RPMI8226 (cell line): ENCODE measurements at places on chromosomes 6 and 20.
A peak's percentile ranks its signal among the peaks of the same experiment; 100 is the strongest.

DNA sequence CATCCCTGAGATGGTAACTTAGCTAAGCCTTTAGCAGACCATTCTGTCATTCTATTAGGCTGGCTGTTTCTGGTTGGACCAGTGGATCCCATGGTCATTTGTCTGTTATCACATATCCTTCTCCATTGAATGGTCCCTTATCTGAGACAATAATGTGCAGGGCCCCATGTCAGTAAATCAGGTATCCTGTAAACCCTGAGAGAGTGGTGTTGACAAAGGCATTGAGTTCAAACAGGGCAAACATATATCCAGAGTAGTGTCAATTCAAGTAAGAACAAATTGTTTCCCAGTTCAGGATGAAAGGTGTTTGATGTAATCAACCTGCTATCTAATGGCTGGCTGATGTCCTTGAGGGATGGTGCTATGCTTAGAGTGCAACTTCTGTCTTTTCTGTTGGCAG, 126.2 kb downstream of the LINC00237 start:
- DNase-seq = no peak

GRCh38 chr20:47300071-47300470, 56.4 kb downstream of the ZMYND8 start:
- DNase-seq = no peak

DNA sequence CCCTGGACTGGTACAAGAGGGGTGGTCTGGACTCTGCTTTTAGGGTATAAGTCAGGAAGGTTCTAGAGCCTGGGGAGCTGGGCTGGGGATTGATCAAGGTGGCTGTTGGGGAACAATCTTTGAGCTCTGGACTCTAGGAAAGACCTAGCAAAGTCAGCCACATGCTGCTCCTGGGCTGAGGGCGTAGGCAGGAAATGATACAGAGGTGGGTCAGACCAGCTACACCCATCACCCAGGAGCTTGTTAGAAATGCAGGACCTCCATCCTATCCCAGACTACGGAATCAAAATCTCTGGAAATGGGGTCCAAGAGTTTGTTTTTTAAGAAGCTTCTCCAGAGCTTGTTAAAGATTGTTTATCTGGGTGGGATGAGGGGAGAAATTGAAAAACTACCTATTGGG, 9.4 kb downstream of the ADTRP start:
- DNase-seq = no peak

- no peak for DNase-seq
These were observed at the start of gene OXT for GRCh38 chr20:3071610-3072529. OXT (plus strand) TSS chr20:3071620; CDS start chr20:3071656, 36 bp downstream.

- DNase-seq = no peak
These were observed 157.9 kb downstream of the SYNDIG1 start for GRCh38 chr20:24627291-24627690.

DNA sequence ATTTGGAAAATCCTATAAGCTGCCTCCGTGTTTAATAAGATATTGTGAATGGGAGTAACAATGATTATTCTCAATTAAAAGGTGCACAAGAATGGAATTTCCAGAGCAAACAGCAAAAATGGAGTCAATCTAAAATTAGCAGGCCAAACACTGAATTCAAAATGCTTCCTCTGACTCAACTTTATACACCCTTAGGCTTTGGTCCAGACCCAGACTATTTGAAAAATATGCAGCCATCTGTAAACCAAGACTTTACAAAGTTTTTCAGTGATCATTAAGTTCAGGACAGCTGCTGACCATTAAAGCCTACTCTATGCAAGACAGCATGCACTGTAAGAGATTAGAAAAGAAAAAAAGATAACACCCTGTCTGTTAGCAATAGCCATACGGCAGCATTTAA, 39.4 kb upstream of the CCN6 start:
- no peak for DNase-seq

DNA sequence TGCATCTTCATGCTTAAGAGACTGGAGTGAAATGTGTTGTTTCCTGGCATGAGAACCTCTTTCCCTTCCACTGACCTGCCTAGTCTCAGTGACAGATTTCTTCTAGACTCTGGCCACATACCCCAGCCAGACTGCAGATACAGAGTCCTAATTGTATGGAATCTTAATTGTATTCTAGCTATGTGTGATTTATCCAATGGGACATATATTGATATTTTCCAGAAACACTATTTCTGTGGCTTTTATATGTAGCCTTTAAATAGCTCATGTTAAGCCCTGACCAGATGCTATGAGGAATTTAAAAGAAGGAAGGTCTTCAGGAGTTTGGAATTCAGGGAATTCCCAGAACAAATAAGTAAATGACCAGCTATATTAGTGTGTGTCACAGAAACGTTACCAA, 99.0 kb downstream of the FIG4 start:
- no peak for DNase-seq

DNA sequence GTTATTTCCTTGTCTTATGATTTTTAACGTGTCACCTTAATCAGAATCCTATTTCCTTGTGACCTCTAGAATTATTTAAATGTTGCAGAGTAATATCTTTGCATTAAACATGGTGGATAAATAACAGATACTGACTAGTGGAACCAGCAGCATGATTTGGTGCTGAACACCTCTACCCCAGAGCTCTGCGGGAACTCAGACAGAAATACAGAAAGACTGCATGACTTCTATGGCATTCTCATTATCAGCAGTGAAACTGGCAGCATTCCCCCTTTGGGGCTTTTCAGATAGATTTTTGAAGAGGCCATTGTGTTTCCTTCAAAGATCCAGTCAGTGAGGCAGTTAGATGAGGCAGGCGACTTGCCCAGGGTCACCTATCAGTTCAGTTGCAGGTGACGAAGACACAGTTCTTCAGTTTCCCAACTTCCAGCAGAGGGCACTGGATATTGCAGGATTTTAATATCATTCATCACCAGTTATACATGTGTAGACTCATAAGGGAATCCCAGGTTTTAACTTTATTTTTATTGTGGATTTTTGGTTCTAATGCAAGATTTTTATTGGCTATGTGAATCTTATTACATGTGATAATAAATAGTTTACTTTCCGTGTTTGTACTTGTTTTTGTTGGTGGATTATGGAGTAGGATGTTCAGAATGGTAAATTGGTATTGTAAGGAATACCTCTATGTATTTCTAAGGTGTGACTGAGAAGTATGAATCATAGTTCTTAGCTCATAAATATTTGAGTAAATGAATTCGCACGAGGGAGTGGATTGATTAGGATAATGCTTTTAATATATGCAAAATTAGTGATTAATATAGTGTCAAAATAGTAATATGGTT, 81.3 kb downstream of the AFDN start:
- DNase-seq = peak; percentile 31

- no peak for DNase-seq
These were observed 3.0 kb downstream of the BAK1 start for GRCh38 chr6:33577106-33577535.

GRCh38 chr6:30907758-30908591, at the start of gene GTF2H4:
GTF2H4 (plus strand) TSS chr6:30908207.
- peak; percentile 99 for DNase-seq

GRCh38 chr20:57375652-57376230, 15.5 kb upstream of the RBM38 start:
- DNase-seq = no peak

GRCh38 chr6:113246186-113246585, 611.0 kb upstream of the MARCKS start:
- no peak for DNase-seq

- peak; percentile 43 for DNase-seq
These were observed 632 bp downstream of the PCMT1 start for GRCh38 chr6:149750136-149750609.

DNA sequence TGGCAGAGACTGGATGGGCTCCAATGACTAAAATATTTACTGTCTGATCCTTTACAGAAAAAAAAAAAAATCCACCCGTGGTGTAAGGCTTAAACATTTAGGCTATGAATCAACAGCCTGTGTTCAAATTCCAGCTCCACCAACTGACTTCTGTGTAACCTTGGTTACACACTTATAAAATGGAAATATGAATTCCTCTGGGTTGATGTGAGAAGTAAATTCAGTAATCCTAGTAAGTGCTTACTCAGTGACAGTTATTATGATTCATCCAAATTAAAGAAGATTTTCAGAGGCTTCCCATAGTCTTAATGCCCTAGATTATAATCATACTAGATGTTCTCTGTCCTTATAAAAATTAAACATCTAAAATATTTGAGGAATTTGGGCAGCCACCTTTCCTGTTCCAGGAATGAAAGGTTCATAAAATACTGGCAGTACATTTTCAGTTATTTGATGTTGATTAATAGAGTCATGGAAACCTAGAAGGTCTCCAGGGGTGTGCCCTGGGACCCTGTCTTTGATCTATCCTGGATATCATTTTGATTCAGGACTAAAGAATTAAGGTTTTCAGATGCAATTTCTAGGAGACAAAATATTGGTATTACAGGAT, 180.3 kb upstream of the ZNF217 start:
- no peak for DNase-seq

GRCh38 chr6:96947055-96947454, 22.5 kb downstream of the KLHL32 start:
- no peak for DNase-seq

DNA sequence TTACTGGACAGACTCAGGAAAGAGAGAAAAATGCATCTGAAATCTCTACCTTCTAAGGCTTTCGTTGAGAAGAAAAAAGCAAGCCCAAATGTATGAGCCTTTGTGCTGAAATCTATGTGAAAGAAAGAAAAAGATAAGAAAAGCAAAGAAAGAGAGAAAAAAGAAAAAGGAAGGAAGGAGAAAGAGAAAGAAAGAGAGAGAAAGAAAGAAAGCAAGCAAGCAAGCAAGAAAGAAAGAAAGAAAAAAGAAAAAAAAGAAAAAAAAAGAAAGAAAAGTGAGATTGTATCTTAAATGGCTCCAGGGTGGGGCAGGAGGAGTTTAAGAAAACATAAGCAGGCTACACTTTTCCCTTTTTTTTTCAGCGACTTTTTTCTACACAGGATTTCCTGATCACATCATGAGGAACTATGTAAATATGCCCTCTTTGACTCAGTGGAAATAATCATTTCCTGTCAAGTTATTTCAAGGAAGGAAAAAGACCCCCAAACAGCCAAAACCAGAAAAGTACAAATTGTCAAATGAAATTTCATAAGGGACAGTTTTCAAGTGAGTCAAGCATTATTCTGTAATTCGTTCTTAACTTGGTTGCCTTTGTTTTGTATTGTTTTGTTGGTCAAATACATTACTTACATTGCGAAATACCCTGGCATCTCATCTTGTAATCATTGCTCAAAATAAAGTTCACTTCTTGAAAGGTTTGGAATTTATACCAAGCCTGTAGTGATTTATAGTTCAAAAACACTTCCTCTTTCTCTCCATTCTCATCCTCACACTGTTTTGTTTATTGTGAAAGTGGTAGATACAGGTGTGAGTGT, 79.5 kb upstream of the RNF217 start:
- no peak for DNase-seq

DNA sequence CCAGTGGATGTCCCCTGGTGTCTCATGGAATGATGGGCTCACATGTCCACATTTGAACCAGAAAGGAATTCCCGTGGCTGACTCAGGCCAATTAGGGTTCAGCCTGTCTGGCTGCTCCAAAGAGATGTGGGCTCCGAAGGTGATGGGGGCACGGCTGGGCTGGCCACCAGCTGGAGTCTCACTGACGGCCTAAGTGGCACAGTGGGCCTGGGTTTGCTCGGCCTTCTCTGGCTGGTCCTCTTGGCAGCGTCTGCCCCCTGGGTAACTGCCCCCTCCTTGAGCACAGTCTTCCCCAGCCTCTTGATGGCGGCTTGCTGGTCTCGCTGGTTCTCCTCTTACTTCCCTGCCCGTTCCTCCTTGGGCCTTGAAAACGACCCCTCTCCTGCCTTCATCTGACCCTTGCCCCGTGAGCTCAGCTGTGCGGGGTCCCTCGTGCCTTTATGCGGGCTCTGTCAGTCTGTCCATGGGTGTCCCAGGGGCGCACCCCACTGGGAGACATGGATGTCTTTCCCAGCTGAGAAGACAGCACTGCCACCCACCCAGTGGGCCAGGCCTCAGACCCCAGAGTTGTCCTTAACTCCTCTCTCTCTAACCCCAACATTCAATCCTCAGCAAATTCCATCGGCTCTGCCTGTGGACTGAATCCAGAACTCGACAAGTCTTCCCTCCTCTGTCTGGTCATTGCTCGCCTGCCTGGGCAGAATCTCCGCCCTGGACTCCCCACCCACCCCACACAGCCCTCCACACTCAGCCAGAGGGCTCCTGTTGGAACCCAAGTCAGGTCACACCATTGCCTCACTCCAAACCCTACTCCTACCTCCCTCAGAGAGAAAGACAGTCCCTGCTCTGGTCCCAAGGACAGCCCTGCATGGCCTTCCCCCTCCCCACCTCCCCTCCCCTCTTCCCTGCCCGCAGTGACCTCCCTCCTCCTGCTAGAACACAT, 78.7 kb downstream of the CEBPB start:
- DNase-seq = no peak

DNA sequence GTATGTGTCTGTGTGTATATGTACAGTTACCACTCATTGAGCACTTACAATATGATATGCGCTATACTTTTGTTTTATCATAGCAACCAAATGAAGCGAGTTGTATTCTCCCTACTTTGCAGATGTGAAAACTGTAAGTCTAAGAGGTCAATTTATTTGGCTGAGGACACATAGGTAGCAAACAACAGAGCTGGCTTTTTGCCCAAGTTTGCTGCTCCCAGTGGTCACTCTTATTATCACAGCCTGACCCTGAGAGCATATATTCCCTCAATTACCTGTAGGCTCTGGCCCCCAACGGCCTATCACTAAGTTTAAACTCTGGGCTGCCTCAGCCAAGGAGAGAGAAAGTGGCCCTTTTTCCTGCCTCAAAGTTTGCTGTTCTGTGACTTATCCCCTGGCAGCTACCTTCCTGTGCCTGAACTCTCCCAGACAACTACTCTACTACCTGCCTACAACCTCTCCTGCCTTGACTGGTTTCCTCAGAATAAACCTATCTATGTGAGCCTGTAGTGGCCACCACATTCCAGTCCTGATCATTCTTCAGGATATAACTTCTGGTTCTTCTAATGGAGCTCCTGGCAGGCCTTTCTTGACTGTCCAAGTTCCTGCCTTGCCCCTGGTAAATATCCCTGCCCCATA, 221.8 kb downstream of the FRK start:
- DNase-seq = peak; percentile 51

DNA sequence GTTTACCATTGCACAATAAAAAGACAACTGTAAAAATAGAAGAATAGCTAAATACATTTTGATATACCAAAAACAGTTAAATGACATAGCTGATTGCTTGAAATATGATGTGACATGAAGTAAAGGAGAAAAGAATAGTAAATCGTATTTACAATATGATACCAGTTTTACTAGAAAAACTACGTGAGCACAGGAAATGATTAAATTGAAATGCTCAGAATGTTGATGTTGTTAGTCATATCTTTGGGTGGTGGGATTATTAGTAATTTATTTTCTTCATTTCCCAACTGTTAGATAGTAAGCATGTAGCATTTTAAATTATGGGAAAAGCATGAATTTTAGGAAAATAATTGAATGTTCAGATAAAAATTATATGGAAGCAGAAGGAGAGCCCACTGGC, 268.3 kb upstream of the TAB2 start:
- DNase-seq = no peak
